ENCODE measurements at places on chromosomes 5 and 9. TPM values are rescaled to one million over a fixed set of nuclear protein-coding genes. Genes with fewer than 3 reads are reported as not detected.

DNA sequence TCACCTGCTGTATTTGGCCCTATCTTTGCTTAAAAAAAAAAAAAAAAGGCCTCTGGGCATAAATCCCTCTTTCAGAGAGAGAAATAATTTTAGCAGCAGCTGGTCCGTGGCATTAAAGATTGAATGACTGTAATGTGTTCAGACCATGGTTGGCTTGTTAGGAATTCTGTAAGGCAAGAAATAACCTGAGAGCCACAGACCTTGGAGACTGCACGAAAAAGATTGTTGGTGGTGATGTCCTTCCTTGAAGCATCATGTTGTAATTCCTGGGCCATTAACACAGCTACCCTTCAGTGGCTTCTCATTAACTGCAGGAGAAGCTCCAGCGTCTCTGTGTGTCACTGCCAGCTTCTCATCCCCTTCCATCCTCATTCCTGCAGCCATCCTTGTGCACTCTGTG, 79.0 kb downstream of the SGCD start:
- no peak for DNase-seq
- no peak overlapping the region for H3K27ac ChIP-seq
- H3K4me3 ChIP-seq, result no peak overlapping the region
- H3K36me3 ChIP-seq, result no peaks in the 10 kb centered on the region
- no peaks in the 10 kb centered on the region for H3K4me1 ChIP-seq

DNA sequence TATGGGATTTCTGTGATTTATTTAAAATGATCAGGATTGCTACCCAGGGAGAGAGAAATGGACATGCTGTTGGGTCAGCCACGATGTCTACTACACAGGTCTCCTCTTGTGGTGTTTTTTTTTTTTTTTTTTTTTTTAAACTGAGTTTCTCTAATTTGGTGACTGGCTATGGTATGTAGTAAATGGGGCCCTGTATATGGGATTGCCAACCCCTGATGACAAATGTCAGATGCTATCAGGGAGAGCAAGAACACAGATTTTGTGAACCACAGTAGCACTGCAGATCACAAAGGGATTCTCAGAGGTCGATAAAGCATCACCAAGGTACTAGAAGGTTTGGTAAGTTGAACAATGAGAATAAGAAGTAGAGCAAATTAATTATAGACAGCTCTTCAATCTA, 16.5 kb upstream of the TNFAIP8 start:
- H3K36me3 ChIP-seq, result no peaks in the 10 kb centered on the region
- peaks cover 41% of the 10 kb centered on the region for H3K4me1 ChIP-seq
- H3K4me3 ChIP-seq, result no peak overlapping the region
- no peak for DNase-seq
- H3K27me3 ChIP-seq, result no peaks in the 10 kb centered on the region
- no peak overlapping the region for H3K27ac ChIP-seq

DNA sequence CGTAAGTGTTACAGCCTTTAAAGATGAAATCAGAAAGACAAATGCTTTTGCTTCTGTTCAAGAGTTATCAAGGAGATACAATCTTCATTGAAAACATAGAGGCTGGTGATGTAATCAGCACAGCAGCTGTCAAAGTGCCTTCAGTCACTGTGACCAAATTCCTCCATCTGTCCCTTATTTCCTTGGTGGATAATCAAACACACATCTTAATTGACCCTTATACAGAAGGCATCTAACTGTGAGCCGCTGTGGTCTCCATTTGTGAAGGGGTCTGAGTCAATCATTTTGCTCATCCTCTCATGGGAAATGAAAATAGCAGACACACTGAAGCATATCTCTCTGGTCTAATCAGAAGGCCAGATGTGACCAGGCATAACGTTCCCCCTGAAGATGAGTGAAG, 130.1 kb upstream of the TLR4 start:
- H3K27me3 ChIP-seq, result no peaks in the 10 kb centered on the region
- no peaks in the 10 kb centered on the region for H3K36me3 ChIP-seq
- DNase-seq, result no peak
- no peaks in the 10 kb centered on the region for H3K4me1 ChIP-seq
- H3K4me3 ChIP-seq, result no peak overlapping the region
- no peak overlapping the region for H3K27ac ChIP-seq

The SAXO1 gene
- 0.15 TPM for total RNA-seq

GRCh38 chr5:55668356-55668755, 43.8 kb downstream of the SLC38A9 start:
- DNase-seq, result no peak
- H3K4me3 ChIP-seq, result no peak overlapping the region
- H3K27ac ChIP-seq, result no peak overlapping the region
- no peaks in the 10 kb centered on the region for H3K27me3 ChIP-seq
- H3K4me1 ChIP-seq, result no peaks in the 10 kb centered on the region

GRCh38 chr9:78354324-78354973, 57.5 kb downstream of the PSAT1 start:
- no peaks in the 10 kb centered on the region for H3K27me3 ChIP-seq
- no peaks in the 10 kb centered on the region for H3K4me1 ChIP-seq
- no peak overlapping the region for H3K27ac ChIP-seq
- H3K36me3 ChIP-seq, result no peaks in the 10 kb centered on the region
- no peak for DNase-seq
